ENCODE measurements at places on chromosomes 3 and 15.

DNA sequence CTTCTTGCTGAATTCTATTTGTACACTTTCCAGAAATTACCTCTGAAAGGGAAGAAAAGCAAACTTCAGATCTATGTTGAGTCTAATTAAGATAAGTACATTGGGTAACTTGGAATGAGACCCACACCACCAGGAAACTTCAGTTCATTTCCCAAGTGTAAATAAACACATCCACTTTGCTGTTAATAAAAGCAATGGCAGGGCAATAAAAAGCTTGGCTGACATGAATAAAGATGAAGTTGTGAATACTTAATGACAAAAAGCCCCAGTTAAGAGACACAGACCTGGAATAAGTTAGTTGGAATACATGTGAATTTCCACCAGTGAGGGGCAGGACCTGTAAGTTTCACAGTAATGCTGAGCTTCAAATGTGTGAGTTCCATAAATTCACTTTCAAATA is 83.3 kb downstream of the MEX3B start:
- DNase-seq, result no peak

DNA sequence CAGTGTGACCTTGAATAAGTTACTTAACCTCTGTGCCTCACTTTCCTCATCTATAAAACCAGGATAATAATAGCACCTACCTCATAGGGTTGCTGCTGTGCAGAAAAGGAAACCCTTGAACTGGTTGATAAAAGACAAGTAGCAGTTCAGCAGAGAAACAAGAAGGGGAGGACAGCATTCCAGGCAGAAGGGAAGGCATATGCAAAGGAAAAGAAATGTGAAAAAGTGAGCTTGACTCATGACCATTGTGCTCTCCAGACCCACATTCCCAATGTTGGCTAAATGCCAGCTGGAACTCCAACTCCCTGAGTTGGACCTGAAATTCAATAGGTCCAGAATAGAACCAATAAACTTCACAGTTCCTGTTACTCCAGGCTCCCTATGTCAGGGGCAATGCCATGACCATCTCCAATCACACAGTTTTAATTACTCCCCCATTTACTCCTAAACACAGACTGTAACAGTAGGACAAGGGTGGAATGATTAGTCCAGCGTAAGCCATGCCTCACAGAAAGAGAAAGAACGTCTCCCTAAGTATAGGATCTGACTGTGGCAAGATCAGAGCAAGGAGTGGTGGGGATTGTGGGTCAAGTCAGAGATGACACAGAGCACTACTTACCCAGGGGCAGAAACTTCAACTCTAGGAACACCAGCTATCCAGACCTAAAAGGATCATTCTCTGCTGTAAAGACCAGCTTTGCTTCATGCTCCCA is 26.9 kb downstream of the PRKAR2A start:
- no peak for DNase-seq

GRCh38 chr3:121957674-121958415 is 63.6 kb downstream of the SLC15A2 start:
- DNase-seq, result no peak

DNA sequence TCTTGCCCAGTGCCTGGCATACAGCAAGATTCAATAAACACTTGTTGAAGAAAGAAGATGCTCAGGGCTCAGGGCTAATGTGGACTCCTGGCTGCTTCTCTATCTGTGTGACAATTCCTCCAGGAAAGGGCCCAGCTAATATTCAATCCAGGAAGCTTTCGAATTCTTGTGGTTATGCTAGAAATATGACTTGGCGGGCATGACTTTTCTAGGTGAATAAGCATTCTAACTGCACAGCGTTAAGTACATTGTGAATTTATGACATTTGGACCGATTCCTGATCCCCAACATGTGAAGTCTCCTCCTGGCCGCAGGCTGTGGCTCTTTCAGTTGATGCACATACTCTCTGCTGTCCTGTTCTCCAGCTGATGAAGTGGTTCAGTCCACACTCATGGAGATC is 117.0 kb downstream of the IMPG2 start:
- no peak for DNase-seq
